ENCODE measurements at places on chromosomes 11 and 22. TPM values are rescaled to one million over a fixed set of nuclear protein-coding genes. Genes with fewer than 3 reads are reported as not detected.
A peak's percentile ranks its signal among the peaks of the same experiment; 100 is the strongest.

CNGA4 gene
- total RNA-seq = 0.29 TPM

DNA sequence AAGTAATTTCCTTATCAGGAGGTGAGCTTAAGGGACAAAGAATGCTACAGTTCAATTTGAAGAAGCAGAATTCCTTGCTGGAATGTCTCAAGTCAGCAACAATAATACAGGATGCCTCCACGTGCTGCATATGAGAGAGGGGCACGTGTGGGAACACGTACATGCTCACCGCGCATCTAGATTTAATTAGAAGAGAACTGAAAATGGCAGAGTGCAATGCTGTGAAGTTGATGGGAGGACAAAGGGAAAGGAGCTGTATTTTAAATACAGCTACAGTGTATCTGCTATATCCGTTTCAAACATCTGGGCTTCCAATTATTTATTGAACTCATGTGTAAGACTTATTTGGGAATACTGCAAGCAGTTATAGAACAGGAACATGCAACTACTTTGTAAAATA is 328.7 kb downstream of the SOX6 start:
- H3K27ac ChIP-seq = no peak overlapping the region
- DNase-seq = no peak
- H3K27me3 ChIP-seq = no peaks in the 10 kb centered on the region
- no peak overlapping the region for H3K4me3 ChIP-seq
- H3K36me3 ChIP-seq = no peaks in the 10 kb centered on the region

DNA sequence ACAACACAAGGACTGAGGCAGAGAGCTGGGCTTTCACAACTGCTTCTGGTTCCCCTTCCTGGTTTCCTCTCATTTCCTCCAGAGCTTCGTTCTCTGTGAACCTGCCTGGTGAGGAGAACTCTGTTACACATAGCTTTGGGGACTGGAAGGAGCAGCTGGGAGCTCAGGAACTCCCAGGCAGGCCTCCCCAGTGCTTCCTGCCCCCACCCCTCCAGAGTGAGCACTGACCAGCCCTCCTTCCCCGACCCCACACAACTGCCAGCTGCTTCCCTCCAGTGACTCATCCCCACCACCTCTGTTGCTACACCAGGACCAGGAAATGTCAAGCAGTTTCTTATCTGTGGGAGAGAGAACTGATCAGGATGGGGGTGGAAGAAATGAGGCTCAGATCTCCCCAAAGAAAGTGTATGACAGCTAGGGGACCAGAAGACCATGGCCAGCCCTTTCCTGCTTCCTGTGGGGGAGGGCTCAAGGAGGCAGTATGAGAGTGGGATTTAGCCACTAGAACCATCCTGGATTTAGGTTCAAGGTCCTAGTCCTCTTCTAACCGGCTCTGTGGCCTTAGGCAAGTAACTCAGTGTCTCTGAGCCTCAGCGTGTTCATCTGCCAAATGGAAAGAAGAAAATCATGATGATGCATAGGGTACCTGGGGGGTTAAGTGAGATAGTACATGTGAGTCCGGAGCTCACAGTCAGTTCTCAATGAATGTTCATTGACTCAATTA is 4.5 kb upstream of the TP53I11 start:
- no peaks in the 10 kb centered on the region for H3K27me3 ChIP-seq
- H3K27ac ChIP-seq = no peak overlapping the region
- peak; percentile 9 for DNase-seq
- H3K4me1 ChIP-seq = peaks cover 11% of the 10 kb centered on the region

DNA sequence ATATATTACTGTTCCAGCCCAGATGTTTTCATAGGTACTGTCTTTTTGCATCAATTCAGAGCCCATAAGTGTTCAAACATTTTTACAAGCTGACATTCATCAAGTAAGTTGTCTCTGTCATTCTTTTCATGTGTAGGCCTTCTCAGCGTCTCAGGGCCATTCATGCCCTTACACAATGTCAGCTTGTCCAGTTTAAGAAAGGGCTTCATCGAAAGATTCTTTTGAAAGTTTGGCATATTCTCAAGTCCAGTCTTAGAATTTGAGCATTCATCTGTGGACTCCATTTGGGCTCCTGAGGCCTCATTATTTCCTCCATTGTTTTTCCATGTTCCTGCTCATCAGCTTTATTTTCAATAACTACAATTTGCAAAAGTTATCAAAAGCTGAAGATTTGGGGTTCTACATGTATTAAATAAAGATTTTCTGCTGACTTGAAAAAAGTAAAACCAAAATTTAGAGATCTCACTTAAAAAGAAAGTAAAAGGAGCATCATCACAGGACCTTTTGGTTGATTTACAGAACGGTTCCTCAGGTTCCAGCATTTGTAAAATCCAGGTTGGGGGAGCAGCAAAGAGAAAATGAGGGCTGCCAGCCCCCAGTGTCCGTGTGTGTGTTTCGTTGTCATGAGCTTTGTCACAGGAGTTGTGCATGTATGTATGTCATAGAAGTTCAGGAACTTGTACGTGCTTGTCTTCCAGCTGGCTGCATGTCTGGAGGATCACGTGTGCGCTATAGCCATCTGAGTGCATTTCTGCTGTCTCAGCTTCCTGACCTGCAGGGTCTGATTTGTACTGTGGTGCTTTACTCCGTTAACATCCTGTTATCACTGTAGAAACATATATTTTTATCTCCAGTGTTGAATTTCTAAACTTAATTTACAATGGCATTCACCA is 15.6 kb downstream of the MOV10L1 start:
- no peaks in the 10 kb centered on the region for H3K27me3 ChIP-seq
- peaks cover 20% of the 10 kb centered on the region for H3K4me1 ChIP-seq
- H3K27ac ChIP-seq = peak overlapping the region; percentile 1
- peak; percentile 22 for DNase-seq
- H3K36me3 ChIP-seq = no peaks in the 10 kb centered on the region

DNA sequence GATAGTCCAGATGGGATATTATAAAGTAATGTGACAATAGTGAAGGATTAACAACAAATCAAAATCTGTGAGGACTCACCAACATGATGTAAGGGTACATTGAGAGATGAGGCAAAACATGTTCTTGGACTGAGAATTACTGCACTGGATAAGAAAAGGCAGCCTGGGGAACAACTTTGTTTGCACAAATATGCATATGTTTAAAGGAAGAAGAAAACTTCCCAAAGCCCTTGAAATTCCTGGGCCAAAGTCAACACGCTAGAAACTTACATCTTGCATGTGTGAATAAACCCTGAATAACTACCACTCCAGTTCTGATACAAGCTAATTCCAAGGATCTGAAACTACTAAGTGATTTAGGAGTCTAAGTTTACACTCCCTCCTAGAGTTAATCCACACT is 1.1 kb downstream of the OR52A5 start:
- H3K27ac ChIP-seq = no peak overlapping the region
- H3K36me3 ChIP-seq = no peaks in the 10 kb centered on the region
- no peak overlapping the region for H3K4me3 ChIP-seq
- DNase-seq = no peak

GRCh38 chr11:28730336-28730735 is 622.1 kb downstream of the METTL15 start:
- no peak overlapping the region for H3K27ac ChIP-seq
- H3K27me3 ChIP-seq = no peaks in the 10 kb centered on the region
- H3K4me3 ChIP-seq = no peak overlapping the region
- H3K36me3 ChIP-seq = no peaks in the 10 kb centered on the region

DNA sequence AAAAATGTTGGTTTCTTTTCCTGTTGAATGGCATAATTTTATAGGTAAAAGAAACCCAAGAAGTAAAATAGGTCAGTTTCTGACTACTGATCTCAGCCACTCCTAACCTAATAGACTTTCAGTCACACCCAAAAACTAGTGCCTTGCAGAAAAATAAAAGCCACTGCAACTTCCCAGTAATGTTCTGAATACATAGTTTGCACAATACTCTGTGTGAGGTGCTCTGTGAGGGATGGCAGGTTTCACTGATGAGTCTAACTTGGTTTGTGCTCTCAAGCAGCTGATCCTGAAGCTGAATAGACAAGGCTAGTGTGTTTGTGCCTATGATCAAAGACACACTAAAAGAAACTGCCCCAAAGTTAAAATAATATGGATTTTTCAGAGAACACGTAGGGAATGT is 758.3 kb downstream of the NELL1 start:
- H3K27ac ChIP-seq = no peak overlapping the region
- H3K4me3 ChIP-seq = no peak overlapping the region
- H3K27me3 ChIP-seq = no peaks in the 10 kb centered on the region
- DNase-seq = no peak
- no peaks in the 10 kb centered on the region for H3K4me1 ChIP-seq

- no peak overlapping the region for H3K27ac ChIP-seq
- H3K4me3 ChIP-seq = no peak overlapping the region
- no peaks in the 10 kb centered on the region for H3K27me3 ChIP-seq
- no peak for DNase-seq
- no peaks in the 10 kb centered on the region for H3K36me3 ChIP-seq
- H3K4me1 ChIP-seq = no peaks in the 10 kb centered on the region
Measured at GRCh38 chr11:28488336-28488735, 380.1 kb downstream of the METTL15 start.

GRCh38 chr11:33874910-33875490 is 16.9 kb downstream of the LMO2 start:
- peaks cover 2% of the 10 kb centered on the region for H3K4me1 ChIP-seq
- peaks cover 85% of the 10 kb centered on the region for H3K27me3 ChIP-seq
- no peaks in the 10 kb centered on the region for H3K36me3 ChIP-seq
- H3K4me3 ChIP-seq = no peak overlapping the region
- no peak for DNase-seq

GRCh38 chr11:126925321-126926093 is 75.1 kb downstream of the KIRREL3 start:
- no peaks in the 10 kb centered on the region for H3K36me3 ChIP-seq
- H3K4me1 ChIP-seq = no peaks in the 10 kb centered on the region
- DNase-seq = no peak
- no peak overlapping the region for H3K4me3 ChIP-seq
- peaks cover 17% of the 10 kb centered on the region for H3K27me3 ChIP-seq

GRCh38 chr11:61534933-61535839 is 26.6 kb downstream of the LRRC10B start:
- H3K27me3 ChIP-seq = peaks cover 8% of the 10 kb centered on the region
- H3K36me3 ChIP-seq = no peaks in the 10 kb centered on the region
- H3K4me1 ChIP-seq = no peaks in the 10 kb centered on the region
- no peak overlapping the region for H3K27ac ChIP-seq
